PC-9 (cell line): ENCODE measurements at places on chromosomes 6 and 20. TPM values are rescaled to one million over a fixed set of nuclear protein-coding genes. Genes with fewer than 3 reads are reported as not detected.

ZNF512B gene
- total RNA-seq, result 24.3 and 28.1 TPM in 2 replicates

IFT52 gene
- 43.2 and 46.4 TPM in 2 replicates for total RNA-seq

KCNK15 gene
- total RNA-seq, result 0.20 and 0.26 TPM in 2 replicates

FAXC gene
- total RNA-seq, result 3.3 and 4.2 TPM in 2 replicates

HMGCLL1 gene
- 0.39 and 0.68 TPM in 2 replicates for total RNA-seq

RFX6 gene
- total RNA-seq, result not detected in 2 replicates

SLC13A3 gene
- 6.0 and 9.1 TPM in 2 replicates for total RNA-seq

CGA gene
- total RNA-seq, result not detected in 2 replicates

B3GAT2 gene
- not detected in 2 replicates for total RNA-seq

SEMG1 gene
- not detected in 2 replicates for total RNA-seq
